ENCODE measurements at places on chromosomes 5 and 9. TPM values are rescaled to one million over a fixed set of nuclear protein-coding genes. Genes with fewer than 3 reads are reported as not detected.

- DNase-seq: no peak
These were observed 58.1 kb upstream of the CDKN2B start for GRCh38 chr9:22067196-22067595.

DNA sequence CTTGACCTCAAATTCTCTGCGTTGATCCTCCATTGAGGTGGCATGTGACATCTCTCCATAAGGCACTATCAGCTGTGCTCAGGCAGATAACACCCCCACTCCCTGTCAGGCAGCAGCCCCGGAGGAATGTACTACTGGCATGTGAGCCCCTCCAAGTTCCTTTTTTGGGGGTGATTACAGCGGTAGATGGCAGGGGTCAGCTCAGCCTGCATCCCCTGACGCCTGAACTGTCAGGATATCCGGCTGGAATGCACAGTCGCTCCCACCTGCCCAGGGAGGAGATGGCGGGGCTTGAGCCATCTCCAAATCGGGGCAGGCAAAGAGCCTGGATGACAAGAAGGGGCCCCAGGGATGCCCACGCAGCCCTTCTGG is 40.8 kb downstream of the FAM78A start:
- DNase-seq: peak; percentile 59

GRCh38 chr5:124823380-124823779 is 76.9 kb upstream of the ZNF608 start:
- DNase-seq: no peak

DNA sequence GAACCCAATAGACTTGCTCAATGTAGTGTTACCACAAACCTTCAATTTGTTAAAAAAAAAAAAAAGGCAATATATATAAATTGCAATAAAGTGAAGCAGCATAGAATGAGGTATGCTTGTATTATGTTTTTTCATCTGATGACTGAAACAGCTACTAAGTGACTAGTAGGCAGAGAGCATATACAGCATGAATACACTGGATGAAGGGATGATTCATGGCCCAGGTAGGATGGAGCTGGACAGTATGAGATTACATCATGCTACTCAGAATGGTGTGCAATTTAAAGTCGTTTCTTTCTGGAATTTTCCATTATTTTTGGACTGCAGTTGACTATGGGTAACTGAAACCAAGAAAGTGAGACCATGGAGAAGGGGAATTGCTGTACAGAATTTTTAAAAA is 161.2 kb downstream of the GNA14 start:
- DNase-seq: no peak

Gene ZNF79
- total RNA-seq: 6.1 TPM

DNA sequence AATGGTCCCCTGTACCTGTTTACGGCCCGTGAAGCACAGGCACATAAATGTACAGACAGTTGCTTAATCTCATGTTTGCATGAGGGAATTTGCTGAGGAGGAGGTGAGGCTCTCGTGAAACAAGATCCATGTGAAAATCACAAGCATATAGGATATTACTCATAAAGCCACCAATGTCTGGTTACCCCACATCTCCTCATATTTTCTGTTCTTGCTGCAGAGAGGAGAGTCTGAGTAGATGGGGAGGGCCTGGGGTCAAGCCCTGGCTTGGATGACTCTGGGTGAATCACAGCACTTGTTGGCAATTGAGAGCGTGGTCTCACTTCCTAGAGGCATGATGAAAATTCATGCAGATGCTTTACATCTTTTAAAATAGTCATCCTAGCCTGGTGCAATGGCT is 975 bp downstream of the AGXT2 start:
- DNase-seq: no peak

All from mesenteric fat pad (tissue), 1 donor.